Common myeloid progenitor, CD34-positive (primary cell): ENCODE measurements at places on chromosomes 3 and 15.

DNA sequence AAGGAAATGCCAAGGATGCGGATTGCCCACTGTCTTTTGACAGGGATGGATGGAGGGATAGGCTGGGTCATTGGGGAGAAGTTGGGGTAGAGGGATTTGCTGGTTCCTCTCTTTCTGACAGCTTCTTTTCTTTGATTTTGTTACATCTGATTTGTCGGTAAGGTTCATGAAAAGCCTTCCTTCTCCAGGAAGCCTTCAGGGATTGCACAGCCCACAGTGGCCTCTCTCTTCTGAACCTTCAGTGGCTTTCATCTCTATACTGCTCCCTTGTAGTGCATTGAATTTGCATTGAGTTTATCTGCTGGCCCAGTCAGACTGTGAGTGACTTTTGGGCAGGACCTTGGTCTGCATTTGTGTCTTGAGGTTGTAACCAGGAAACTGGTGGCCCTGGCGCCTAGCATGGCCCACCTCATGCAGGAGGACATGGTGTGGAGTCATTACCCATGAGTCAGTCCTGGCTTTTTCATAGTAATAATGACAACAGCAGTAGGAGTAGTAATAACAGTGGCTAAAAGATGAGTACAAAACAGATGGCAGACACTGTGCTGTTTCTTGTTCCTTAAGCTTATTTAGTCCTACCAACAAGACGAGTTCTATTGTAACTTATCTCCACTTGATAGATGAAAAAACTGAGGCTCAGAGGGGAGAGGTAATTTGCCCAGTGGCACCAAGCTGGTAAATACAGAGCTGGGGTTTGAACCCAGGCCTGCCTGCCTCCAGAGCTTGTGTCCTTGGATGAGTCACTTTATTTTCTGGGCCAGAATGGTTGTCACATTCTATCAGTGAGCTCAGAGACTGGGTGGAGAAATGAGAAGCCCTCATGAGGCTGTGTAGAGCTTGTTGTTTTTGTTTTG lies 28.4 kb downstream of the SMAD6 start:
- DNase-seq = peak; percentile 27

GRCh38 chr15:58401276-58401675 lies 30.5 kb upstream of the LIPC start:
- no peak for DNase-seq

DNA sequence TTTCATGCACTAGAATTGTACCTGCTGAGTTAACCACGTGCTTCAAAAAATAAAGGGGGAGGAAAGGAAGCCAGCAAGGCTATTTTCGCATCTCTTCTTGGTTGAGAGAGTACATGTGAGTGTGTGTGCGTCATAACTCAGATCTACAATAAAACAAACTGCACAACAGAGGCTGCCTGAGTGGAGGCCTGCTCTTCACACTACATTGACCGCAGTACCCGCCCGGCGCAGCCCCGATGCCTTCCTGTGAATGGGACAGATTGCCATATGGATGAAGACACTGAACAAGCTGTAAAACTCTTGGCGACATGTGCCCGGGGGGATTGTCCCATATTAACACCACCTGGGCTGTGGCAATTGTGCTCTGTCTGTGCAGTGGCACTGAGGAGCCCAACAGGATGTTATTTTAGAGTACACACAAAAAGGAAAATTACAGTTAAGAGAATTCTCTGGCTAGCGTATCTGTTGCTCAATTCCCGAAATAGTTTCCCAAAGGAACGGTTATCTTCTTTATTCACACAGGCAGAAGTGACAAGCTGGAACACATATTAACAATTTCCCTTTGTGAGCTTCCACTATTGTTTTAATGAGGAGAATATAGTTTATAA lies 551.5 kb downstream of the FOXP1 start:
- no peak for DNase-seq

- no peak for DNase-seq
These were observed 553 bp upstream of the RTP4 start for GRCh38 chr3:187367561-187368103.

- DNase-seq = no peak
These were observed at the start of gene GPR171 for GRCh38 chr3:151203051-151203420. GPR171 (minus strand) TSS chr3:151203216; CDS start chr3:151199386, 3,830 bp downstream.

GRCh38 chr3:46878781-46879436 lies 1.4 kb downstream of the PTH1R start:
- DNase-seq = no peak

DNA sequence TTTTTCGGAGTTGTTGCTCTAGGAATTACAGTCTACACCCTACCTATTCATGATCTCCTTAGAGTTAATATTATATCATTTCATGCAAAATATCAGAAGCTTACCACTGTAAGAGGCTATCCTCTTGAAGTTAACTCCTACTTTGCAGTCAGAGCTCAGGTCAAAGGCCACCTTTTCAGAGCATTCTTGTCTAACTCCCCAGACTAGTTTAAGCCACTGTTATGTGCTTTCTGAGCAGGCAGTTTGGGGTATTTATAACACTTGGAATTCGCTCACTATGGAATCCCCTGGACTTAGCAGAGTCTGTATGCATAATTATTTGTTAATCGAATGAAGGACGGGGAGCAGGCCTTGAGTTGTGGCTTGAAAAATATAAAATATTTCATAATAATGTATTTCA lies 21.7 kb downstream of the MED12L start:
- DNase-seq = no peak

DNA sequence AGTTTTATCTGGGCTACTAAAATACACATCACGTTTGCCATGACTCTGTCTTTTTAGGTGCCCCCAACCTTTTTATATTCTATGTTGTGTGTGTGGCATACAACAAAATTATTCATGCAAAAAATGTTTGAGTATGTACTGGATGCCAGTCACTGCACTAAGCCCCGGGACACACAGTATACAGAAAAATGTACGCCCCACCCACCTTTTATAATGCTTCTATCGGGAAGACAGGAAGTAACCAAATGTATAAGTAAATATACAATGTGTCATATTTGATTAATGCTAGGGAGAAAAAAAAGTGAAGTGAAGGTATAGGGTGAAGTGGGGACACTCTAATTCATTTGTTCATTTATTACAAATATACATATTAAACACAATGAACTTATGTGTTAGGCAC lies 503.4 kb upstream of the MDFIC2 start:
- no peak for DNase-seq

GRCh38 chr3:134590766-134591165 lies 60.1 kb downstream of the KY start:
- DNase-seq = no peak

- DNase-seq = no peak
These were observed 6.8 kb upstream of the TXNRD3 start for GRCh38 chr3:126661532-126662364.

GRCh38 chr15:57382215-57382614 lies 5.9 kb downstream of the CGNL1 start:
- DNase-seq = no peak

GRCh38 chr3:6351752-6352151 lies 509.2 kb upstream of the GRM7 start:
- no peak for DNase-seq

- peak; percentile 94 for DNase-seq
These were observed 62.3 kb upstream of the CPOX start for GRCh38 chr3:98655666-98656065.

DNA sequence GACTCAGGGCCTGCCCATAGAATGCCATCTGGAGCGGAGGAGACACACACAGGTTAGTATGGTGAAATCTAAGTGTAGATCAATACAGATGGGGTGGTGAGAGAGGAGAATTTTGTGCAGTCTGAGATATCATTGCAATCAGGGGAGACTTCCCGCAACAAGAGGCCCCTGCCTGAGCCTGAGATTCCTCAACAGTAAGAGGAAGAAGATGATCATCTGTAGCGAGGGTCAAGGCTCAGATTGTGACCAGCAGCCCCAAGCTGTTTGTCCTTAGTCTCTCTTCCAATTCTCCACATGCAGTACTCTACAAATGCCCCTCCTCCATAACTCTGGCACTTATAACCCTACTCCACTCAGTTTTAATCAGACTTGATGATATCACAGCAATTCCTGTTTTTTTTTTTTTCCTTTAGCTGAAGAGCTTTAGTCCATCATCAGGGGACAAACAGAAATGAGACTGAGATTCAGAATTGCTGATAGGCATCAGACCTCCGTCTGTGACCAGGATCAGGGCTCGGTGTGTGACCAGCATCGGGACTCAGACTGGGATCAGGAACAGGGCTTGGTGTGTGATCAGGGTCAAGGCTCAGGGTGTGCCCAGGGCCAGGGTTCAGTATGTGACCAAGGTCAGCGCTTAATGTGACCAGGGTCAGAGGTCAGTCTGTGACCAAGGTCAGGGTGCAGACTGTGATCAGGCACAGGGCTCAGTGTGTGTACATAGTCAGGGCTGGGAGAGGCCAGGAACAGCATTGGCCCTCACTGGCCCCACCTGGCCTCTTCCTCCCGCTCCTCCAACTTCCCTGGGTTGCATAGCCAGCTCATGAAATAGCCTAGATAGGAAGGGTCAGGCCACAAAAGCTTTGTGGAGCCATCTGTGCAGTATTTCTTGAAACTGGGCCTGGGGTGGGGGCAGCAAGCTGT lies 14.1 kb downstream of the LOXL1 start:
- no peak for DNase-seq

GRCh38 chr3:23856286-23856685 lies 50.5 kb downstream of the UBE2E1 start:
- DNase-seq = no peak

- DNase-seq = no peak
These were observed 436.6 kb downstream of the VGLL3 start for GRCh38 chr3:86554383-86554782.

GRCh38 chr15:68416158-68416535 lies 15.8 kb downstream of the ITGA11 start:
- no peak for DNase-seq

- no peak for DNase-seq
These were observed 25.9 kb downstream of the LTF start for GRCh38 chr3:46438831-46439230.

DNA sequence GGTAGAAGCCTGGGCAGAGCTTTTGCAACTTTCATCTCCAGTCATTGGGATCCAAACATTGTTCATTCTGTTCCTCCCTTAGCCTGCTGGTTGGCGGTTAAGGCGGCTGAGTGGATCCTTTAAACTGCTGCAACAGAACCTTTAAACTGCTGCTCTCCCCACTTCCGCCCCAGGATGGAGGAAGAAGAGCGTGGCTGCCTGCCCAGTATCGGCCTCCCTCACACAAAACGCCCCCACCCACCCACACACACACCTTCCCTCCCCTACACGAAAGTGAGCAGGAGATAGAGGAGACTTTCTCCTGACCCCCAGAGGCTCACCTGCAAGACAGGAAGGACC lies 460 bp upstream of the ZMAT3 start:
- peak; percentile 77 for DNase-seq

DNA sequence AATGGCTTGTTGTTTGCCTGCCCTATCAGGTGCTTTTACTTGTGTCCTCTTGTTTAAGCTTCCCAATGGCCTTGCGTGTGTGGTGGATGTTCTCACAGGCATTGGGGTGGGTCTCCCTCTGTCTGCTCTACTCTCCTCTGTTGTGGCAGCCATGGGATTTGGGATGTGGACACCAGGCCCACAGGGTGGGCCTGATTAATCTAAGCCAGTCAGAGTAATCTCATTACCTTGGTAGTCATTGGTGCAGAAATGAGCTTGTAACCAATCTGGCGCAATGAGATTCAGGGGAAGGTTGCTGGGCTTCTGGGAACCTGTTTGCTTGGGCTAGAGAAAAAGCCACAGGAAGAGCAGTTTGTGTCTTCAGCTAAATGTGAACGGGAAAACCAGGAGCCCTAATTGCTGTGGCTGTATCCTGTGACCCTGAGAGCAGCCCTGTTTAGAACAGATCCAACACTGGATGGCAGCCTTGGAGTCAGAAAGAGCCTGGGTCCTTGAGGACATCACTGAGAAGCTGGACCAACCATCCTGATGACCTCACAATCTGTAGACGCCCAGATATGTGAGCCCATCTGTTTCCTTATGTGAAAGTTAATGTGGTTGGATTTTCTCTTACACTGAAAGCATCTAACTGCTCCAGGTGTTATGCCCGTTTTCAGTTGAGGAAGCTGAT lies 157.3 kb upstream of the UBE2E1 start:
- DNase-seq = peak; percentile 18

DNA sequence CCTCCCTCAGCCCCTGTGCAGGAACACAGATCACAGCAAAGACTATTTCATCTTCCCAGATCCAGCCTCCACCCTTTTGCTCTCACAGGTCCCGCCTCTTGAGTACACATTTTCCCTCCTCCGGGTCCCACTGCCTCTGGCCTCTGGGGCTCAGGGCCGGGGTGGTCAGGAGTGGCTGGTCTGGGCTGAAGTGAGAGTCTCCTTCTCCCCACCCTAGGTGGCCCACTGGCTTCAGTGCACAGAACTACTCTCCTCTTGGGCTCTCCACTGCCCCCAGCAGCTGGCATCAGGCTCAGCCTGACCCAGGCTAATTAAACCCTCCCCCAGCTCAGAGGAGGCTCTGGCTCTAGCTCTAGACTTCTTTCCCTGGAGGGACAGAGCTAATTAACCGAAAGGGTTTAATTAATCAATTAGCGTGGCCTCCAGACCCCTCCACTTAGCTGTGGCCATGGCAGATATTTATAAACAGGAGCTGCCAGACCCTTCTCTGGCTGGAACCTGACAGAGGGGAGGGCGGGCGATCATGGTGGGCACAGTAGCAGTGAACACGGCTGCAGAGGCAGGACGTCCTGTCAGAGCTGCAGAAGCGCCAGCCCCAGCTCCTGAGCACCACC lies 15.1 kb downstream of the DUSP7 start:
- DNase-seq = no peak

- no peak for DNase-seq
These were observed 34.6 kb upstream of the SCAANT1 start for GRCh38 chr3:63946753-63947152.

GRCh38 chr3:170429050-170429449 lies 10.4 kb downstream of the CLDN11 start:
- DNase-seq = no peak

- no peak for DNase-seq
These were observed 21.3 kb upstream of the BHLHE40 start for GRCh38 chr3:4957978-4958377.

DNA sequence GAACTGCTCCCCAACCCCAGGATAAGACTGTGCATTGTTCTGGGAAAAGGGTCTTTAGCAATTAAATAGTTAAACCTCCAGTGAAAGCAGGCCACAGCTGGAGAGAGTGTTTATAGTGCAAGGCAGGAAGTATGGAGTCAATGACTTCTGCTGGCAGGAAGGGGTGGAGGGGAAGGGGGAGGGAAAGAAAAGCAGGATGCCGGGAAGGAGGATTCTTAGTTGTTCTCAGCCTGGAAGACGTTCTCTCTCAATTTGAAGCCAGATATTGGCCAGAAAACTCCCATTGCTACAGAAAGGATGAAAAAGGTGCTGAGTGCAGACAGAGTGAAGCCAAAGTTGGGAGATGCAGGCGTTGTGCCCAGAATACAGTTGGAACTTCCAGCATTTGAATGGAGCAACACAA lies 35.7 kb upstream of the ACTL6A start:
- DNase-seq = peak; percentile 2
